ENCODE measurements at places on chromosomes 12 and 14.

- no peak for DNase-seq
These were observed 47.6 kb downstream of the TMEM30B start for GRCh38 chr14:61233436-61233956.

DNA sequence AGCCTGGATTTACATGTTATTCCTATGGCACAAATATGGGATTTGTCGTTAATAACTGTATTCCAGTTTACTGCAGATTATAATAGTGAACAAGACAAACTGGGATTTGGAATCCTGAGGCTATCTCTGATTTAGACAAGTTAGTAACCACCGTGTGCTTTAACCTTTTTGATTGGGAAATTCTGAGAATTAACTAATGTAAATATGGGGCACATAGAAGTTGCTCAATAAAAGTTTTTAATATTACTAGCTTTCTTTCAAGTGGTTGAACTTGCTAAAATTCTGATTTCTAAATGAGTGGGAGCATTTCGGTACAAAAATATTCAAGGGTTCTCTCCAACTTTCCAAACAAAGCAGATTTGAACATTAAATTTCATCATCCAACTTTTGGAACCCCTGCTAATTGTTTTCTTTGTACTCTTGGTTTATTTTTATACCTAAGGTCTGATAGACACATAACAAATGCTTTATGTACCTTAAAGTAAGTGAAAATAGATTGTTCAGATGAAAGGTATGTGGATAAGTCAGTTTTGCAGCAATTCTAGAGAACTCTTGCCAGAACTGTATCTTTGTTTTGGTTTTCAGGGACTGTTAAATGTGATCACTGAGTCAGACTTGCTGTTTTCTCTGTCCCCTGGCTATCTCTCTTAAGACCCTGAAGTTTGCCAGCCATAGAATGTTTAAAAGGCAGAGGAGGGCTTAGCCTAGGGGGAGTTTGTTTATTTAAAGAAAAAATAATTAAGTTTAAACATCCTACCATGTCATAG, 57.5 kb downstream of the FRS2 start:
- DNase-seq: no peak

DNA sequence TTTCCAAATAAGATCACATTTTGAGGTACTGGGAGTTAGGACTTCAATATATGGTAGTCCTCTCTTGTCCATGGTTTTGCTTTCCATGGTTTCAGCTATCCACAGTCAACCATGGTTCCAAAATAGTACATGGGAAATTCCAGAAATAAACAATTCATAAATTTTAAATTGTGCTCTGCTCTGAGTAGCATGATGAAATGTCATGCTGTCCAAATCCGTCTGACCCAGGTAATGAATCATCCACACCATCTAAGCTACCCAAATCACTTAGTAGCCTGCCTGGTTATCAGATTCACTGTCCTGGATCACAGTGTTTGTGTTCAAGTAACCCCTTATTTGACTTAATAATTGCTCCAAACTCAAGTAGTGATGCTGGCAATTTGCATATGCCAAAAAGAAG, 197.9 kb downstream of the TMTC3 start:
- DNase-seq: no peak

- peak; percentile 42 for DNase-seq
These were observed 137.5 kb upstream of the CCND2 start for GRCh38 chr12:4135919-4136605.

DNA sequence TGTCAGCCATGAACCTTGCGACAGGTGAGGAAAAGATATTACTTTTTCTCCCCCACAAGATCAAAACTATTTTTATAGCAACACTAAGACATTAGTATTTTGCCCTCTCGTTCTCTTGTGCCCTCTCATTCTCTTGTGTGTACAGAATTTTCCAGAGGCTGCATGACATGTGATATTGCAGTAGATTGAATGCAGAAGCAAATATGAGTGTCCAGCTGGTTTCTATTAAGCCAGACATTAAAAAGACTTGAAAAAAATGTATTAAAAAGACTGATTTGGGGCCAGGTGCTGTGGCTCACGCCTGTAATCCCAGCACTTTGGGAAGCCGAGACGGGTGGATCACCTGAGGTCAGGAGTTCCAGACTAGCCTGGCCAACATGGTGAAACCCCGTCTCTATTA, 63.7 kb upstream of the ZFP36L1 start:
- DNase-seq: no peak

- DNase-seq: no peak
These were observed 155.7 kb downstream of the KIF26A start for GRCh38 chr14:104293851-104294627.

- peak; percentile 13 for DNase-seq
These were observed 95.9 kb upstream of the PPP2R5C start for GRCh38 chr14:101665478-101666078.

GRCh38 chr14:61559641-61560201, 135.6 kb upstream of the HIF1A start:
- no peak for DNase-seq

- no peak for DNase-seq
These were observed 131.1 kb upstream of the VRK1 start for GRCh38 chr14:96666088-96666487.

GRCh38 chr12:88781909-88782308, 201.6 kb upstream of the KITLG start:
- DNase-seq: no peak

DNA sequence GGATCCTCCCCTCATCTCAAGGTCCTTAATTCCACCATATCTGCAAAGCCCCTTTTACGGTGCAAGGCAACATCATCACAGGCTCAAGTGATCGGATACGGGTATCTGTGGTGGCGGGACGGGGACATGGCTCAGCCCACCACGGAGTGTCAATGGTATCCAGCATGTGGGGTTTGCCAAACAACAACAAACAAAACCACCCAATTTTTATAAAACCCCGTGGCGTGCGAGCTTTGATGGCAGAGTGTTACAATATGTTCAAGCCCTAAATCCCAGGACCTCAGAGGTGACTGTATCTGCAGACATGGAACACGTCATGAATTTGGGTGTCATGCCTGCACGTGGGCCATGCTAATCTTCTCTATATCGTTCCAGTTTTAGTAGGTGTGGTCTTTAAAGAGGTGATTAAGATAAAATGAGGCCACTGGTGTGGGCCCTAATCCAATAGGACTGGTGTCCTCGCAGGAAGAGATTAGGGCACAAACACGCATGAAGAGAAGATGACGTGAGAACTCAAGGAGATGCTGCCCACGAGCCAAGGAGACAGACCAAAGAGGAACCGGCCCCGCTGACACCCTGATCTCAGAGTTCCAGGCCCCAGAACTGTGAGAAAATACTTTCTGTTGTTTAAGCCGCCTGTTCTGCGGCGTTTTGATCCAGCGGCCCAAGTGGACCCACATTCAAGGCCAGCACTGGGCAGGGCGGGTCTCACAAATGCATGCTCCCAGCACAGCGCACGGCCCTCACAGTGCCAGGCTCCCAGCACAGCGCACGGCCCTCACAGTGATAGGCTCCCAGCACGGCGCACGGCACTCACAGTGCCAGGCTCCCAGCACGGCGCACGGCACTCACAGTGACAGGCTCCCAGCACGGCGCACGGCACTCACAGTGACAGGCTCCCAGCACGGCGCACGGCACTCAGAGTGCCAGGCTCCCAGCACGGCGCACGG, 6.7 kb upstream of the GOLGA3 start:
- DNase-seq: no peak

- DNase-seq: no peak
These were observed 5.4 kb downstream of the CIPC start for GRCh38 chr14:77103475-77103874.

Data from activated CD4-positive, alpha-beta T cell treated with anti-CD3 and anti-CD28 coated beads, Interleukin-2, amount 50 U/mL, for 4 hours (primary cell).